Stimulated activated CD4-positive, alpha-beta T cell treated with anti-CD3 and anti-CD28 coated beads, Interleukin-4, amount 100 ng/mL, for 4 hours (primary cell): ENCODE measurements at places on chromosomes 6 and 20.

GRCh38 chr20:51862796-51863195 is 60.5 kb upstream of the SALL4 start:
- DNase-seq, result no peak

DNA sequence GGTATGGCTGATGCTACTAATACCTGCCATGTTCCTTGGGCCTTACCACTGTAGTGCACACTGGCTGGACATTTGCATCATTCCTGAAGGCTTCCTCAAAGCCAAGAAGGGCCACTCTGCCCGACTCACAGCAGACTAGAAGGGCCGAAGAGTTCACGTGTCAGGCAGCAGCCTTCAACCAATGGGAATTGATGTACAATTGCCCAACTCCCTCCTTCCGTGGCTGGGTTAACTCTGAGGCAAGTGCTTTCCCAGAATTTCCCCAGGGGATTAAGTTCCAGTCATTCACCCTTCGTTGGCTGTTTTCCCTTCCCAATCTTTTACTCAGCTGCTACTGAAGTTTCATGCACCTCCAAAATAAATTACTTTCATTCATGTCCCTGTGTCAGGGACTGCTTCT is 29.8 kb downstream of the PSMB9 start:
- DNase-seq, result no peak

- DNase-seq, result no peak
Measured at GRCh38 chr6:124793398-124793797, 168.8 kb upstream of the RNF217 start.

GRCh38 chr20:6632187-6632586 is 135.3 kb upstream of the BMP2 start:
- no peak for DNase-seq

DNA sequence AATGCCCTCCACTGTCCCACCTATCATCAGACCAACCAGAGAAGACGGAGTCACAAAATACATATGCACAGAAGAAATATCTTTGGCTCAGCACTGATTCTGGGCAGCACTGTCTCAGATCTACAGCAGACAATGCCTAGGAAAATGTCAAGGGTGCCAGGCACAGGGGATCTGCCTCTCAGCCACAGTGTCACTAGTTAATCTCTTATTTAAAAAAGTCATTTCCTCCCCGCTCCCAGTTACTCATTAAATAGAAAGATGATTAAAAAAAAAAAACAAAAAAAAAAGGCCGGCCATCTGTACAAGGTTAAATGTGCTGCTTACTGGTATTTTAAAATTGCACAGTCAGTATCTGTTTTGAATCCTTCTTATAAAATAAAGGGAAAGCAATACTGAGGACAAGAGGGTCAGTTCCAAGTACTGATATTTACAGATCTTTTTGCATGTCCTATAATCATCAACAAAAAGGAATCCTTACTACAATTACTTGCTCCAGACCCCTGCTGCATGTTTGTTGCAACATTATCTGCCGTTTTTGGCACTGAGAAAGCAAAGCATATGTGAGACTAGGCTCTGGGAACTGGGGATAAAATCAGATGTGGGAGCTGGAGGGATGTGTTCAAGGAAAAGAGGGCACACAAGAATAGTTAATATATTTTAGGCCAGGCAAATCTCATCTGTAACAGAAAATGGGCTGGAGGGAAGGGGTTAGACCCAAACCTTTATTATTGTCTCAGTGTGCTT is 299.3 kb downstream of the KIF16B start:
- DNase-seq, result no peak

- no peak for DNase-seq
Measured at GRCh38 chr6:160256445-160256844, 2.2 kb downstream of the SLC22A2 start.

- DNase-seq, result no peak
Measured at GRCh38 chr20:18046535-18046934, 11.2 kb downstream of the OVOL2 start.

DNA sequence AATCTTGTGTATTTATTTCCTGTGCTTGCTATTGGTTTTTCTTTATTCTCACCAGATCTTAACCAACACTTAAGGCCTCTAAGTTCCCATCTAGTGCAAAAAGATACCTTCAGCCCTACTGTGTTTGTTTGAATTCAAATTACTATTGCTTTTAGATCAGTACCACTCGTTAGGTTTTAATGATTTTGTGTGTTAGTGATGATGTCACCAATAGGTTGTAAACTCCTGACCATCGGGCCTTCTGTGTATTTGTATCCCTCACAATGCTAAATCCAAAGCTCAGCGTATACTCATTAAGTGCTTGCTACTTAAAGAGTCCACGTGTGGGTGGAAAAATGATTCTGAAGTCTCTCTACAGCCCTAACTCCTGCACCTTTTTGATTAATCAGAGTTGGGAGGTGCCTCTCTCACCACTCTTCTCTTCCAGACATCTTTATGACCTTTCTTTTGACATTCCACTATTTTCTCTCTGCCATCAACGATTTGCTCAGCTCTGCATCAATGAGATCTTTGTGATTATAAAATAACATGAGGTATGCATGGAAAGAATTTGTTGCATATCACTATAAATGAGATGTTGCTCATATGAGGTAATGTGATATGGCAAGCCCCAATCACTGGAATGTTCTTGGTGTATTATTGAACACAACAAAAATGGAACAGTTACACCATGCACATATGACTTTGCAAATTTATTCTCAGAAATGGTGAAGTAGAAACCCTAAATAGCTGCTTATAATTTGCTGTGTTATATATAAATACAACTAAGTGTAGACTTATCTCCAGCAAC is 55.1 kb upstream of the LAMA2 start:
- DNase-seq, result no peak

DNA sequence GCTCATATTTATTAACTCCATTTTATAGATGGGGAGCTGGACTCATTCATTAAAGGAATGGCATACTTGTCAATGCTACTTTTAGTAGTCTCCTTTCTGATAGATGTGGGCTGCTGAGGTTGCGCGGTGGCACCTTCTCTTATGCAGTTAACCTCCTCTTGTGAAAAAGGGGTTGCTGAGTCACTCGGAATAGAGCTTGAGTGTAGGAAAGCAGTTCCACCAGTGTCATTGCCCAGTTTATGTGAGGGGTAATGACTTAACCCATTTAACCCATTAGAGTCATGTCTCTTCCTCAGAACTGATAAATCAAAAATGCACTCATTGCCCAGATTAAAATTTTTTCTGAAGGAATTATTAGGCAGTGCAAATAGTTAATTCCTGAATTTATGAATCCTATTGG is 6.3 kb downstream of the MAPK14 start:
- DNase-seq, result peak; percentile 40

GRCh38 chr6:163935158-163935762 is 520.7 kb downstream of the QKI start:
- no peak for DNase-seq

- DNase-seq, result no peak
Measured at GRCh38 chr20:8398263-8399051, 266.4 kb downstream of the PLCB1 start.
